HT-29 (cell line): ENCODE measurements at places on chromosomes 6 and 20. TPM values are rescaled to one million over a fixed set of nuclear protein-coding genes. Genes with fewer than 3 reads are reported as not detected.

DNA sequence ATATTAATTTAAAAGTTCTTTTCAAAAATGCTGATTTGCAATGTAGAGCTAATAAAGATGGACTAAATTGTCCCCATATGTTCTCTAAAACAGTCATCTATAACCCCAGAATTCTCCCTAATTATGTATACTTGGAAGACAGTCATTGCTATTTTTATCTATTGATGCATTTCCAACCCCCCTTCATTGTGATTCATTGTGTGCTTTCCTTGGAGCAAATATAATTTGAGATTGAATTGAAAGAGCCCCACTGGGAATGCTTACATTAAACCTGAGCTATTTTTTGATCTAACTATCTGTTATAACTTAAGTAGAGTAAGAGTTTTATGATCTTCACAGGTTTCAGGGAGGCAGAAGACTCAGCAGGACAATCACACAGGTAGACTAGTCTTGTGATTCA lies 73.7 kb upstream of the PTCHD4 start:
- DNase-seq: no peak

GRCh38 chr6:9507136-9507895 lies 907.6 kb downstream of the TFAP2A start:
- no peak for DNase-seq

DNA sequence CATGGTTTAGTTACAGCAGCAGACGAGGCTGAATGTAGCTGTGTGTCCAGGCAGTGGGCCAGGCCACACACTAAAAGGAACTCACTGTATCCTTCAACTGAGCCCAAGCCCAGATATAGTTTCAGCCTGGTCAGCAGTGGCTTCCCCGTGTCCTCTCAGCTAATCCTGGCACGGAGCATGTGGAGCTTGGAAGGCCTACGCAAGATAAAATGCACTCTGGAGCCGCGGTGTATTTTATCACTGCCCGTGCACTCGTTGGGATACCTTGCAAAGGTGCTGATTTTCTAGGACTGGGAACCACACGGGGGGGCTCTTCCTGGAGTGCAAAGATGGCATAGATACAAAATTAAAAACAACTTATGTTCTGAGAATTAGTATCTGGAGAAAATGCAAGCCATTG lies 48.4 kb upstream of the IYD start:
- no peak for DNase-seq

DNA sequence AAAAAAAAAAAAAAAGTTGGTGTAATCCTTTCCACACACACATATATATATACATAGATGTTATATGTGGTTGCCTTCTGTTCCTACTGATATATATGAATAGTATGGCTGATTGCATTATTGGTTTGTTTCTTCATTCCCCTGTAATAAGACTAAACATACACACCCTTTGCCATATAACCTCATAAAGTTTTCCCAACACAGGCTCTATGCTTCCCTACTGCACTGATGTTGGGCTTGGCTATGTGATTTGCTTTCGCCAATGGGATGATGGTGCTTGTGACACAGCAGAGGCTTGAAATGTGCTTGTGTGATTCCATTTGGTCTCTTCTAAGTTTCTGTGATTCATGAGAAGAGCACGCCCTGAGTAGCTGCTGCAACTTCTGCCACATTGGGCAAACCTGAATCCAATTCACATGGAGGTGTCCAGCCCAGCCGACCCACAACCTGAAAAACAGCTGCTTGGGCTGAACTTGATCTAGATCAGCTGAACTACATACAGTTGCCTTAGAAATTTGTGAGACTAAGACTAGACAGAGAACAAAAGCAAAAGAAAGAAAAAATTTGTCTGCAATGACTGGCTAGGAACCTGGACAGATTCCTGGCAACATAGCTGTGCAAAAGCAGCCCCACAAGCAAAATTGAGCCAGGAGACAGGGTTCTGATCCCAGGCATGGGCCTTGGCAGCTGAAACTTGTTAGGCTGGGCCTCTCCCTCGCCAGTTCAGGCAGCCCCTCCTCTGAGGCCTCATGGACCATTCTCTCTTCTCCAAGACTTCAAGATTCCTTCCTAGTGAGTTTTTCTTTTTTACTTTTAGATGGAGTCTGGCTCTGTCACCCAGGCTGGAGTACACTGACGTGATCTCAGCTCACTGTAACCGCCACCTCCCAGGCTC lies 13.4 kb upstream of the TBC1D20 start:
- no peak for DNase-seq

- DNase-seq: no peak
Observed at GRCh38 chr6:29631209-29631810, 1.7 kb downstream of the GABBR1 start.

DNA sequence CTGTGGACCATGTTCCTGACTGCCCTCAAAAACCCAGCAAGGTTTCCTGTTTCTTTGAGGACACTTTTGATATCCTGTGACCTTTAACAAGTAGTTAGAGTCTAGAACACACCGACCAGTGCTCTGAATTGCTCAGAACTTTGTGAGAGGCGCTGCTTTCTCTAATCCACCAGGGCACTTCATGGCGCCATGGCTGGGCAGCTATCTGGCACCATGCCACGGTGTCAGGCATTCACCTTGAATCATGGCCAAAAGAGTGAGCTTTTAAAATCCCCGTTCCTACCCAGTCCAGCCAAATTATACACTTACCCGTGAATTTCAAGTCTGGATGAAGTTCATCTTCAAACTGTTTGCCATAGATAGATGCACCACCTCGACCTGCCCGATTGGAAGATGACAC lies 17.0 kb upstream of the CPNE5 start:
- no peak for DNase-seq

GRCh38 chr6:157469378-157469777 lies 88.4 kb downstream of the ZDHHC14 start:
- no peak for DNase-seq

DNA sequence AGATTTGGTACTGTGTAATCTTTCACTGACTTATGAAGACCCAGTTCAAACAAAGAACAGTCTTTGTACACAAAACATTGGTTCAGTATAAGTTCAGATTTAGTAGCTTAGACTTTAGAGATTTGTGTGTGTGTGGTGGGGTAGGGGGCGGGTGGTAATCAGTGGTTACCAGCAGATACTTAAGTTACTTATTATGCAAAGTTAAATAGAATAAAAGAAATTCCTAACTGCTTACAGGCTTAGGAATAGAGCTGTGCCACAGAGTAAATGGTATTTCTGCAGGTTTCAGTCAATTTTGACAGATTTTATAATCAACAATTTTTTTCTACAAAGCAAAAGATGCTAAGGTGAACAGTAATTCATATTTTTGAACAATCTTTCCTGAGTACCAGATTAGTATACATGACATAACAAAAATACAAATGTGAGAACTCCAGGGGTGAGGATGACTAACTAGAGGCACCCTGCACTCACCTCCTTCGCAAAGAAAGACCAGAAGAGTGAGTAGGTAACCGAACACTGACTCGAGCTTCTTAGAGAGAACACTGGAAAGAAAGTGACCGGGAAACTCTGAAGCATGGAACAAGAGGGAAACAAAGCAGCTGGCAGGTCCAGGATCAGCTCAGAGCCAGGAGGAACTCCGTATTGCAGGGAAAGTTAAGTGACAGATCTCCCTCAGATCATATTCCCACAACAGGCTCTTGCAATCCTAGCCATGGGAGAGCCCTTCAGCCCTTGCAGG lies 560.6 kb downstream of the COL12A1 start:
- DNase-seq: no peak

DNA sequence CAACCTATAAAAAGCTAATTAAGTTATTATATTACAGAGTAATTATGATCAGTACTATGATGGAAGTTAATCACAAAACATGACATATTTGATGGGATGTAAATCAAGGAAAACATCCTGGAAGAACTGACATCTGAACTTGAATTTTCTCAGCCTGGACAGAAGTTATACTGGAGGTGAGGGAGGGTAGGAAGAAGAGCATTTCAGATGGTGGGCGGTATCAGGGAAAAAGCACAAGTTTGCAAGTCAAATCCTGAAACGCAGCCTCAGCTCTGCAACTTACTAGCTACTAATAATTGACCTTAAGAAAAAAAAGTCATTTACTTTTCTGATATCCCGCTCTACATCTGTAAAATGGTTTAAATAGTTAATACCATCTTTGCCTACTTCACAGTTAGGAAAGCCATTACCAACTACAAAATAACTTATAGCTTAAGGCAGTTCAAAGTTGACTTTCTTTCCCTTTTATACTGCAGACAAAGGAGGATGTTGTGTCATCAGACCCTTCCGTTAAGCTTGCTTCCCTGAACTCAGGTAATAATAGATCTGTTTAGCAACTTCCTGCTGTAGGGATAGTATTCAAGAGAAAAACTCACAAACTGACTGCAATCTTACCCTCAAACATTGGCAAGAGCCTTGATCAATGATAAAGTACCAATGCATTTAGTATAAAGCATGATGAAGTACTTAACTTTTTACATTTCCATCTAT lies 21.0 kb downstream of the NOL7 start:
- no peak for DNase-seq

DNA sequence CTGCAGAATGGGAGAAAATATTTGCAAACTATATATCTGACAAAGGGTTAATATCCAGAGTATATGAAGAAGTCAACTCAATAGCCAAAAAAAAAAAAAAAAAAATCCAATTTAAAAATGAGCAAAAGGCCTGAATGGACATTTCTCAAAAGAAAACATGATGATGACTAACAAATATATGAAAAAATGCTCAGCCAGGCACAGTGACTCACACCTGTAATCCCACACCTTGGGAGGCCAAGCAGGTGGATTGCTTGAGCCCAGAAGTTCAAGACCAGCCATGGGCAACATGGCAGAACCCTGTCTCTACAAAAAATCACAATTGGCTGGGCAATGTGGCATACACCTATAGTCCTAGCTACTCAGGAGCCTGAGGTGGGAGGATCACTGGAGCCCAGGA lies 2.1 kb upstream of the ECHDC1 start:
- DNase-seq: no peak

- DNase-seq: peak; percentile 78
Observed at GRCh38 chr6:167974640-167975344, 22.7 kb upstream of the KIF25 start.

- DNase-seq: no peak
Observed at GRCh38 chr6:49072146-49072545, 390.9 kb downstream of the MMUT start.

DNA sequence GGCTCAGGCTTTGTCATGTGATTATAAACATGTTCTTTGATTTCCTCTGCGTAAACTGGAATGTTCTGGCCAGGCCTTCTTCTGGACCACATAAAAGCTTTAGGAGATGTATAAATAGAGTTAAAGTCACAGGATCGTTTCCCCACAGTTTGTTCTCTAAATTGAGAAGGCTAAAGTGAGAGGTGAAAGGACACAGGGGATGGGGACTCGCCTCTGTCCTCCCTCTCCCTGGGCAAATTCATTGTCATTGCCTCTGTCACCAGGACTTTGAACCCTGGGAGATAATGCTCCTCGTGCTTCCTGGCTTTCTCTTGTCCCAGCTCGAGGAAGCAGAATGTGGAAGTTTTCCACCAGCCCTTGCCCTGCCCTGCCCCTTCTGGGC lies 20.3 kb upstream of the ZFAND3 start:
- DNase-seq: no peak

- peak; percentile 89 for DNase-seq
Observed at GRCh38 chr20:14055127-14055742, 59.9 kb downstream of the MACROD2 start.

DNA sequence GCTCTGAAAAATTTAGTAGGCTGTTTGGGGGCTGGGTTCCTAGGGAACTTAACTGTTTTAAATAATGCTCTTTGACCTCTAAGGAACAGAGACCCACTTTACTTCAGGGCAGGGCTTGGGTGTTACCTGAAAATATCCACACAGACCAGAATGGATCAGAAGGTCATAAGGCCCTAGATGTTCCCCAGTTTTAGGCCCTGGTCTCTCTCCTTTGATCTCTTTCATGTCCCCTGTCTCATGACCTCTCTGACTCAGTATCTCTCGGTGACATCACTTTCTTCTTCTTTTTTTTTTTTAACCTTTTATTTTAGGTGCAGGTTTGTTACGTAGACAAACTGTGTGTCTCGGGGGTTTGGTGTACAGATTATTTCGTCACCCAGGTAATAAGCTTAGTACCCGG lies 272.1 kb upstream of the SGK1 start:
- no peak for DNase-seq

GRCh38 chr6:3406891-3407809 lies 49.7 kb downstream of the SLC22A23 start:
- DNase-seq: no peak

DNA sequence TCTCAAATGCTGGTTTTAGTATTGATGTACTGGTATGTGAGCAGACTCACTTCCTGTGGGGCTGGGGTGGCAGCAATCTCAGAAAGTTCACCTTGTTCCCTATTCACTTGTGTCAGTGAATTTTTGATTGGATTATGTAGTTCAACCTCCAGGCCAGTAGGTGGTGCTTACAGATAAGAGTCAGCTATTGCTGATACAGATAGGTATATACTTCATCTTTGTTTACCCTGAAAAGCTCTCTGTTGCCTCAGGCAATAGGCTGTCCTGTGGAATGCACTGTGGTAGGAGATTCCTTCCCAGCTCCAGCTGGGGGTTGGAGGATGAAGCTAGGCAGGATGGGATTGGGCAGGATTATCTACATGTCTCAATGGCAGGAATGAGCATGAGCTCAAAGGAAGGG lies 851.2 kb upstream of the EYS start:
- no peak for DNase-seq

DNA sequence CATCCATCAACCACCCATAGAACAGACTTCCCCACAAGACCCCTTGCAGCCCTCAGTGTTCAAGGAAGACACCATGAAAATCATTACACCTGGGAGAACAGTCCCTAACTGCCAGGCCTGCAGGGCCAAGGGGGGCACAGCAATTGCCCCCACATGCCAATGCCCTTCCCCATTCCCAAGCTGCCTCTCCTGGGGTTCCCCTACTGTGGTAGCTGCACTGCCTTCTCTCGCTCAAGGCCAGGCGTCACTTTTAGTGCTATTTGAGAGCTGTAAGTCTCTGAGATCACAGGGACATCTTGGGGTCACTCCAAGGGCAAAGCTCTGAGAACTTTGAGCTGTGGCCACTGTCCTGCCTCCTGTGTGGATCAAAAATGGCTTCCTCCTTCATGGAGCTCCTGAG lies 6.0 kb upstream of the ACSS1 start:
- no peak for DNase-seq

- no peak for DNase-seq
Observed at GRCh38 chr6:107871976-107872375, 47.9 kb upstream of the SCML4 start.

- DNase-seq: no peak
Observed at GRCh38 chr6:149332602-149333265, 15.2 kb downstream of the TAB2 start.

GRCh38 chr6:127879685-127880084 lies 21.2 kb downstream of the THEMIS start:
- DNase-seq: no peak

The CARMIL1 gene
- total RNA-seq: 16.8 and 17.6 TPM in 2 replicates

The ZBTB12 gene
- total RNA-seq: 12.6 and 13.6 TPM in 2 replicates

The PROCR gene
- 117 and 130 TPM in 2 replicates for total RNA-seq

The EPPIN gene
- total RNA-seq: not detected in 2 replicates

The PLAGL2 gene
- total RNA-seq: 6.9 and 7.9 TPM in 2 replicates

The SOX18 gene
- not detected in 2 replicates for total RNA-seq

The SLC17A3 gene
- total RNA-seq: not detected in 2 replicates

The CALHM4 gene
- not detected in 2 replicates for total RNA-seq

The GTSF1L gene
- not detected in 2 replicates for total RNA-seq
